ENCODE measurements at places on chromosomes 4 and X.

GRCh38 chr4:99462875-99463464 lies 27.8 kb upstream of the ADH7 start:
- peak; percentile 34 for DNase-seq

GRCh38 chrX:132373610-132374009 lies 115.2 kb downstream of the MBNL3 start:
- DNase-seq: no peak

DNA sequence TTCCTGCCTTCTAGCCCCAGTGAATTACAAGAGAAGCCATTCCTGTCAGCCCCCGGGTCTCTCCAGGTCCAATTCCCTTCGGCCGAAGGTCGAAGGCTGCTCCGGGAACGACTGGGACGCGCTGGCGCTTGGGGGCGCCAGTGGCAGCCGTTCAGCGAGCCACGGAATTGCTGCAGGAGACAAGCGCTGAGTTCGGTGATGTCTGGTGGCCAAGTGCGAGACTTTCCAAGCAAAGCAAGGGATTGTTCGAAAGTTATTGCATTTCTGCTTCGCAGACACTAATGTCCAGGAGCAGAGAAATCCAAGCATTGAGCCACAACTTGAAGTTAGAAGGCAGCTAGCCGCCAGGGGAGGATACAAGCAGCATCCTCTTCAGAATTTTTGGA lies 1.1 kb upstream of the DKK2 start:
- no peak for DNase-seq

- DNase-seq: no peak
These were observed 126.9 kb upstream of the DCLK2 start for GRCh38 chr4:149951152-149951900.

DNA sequence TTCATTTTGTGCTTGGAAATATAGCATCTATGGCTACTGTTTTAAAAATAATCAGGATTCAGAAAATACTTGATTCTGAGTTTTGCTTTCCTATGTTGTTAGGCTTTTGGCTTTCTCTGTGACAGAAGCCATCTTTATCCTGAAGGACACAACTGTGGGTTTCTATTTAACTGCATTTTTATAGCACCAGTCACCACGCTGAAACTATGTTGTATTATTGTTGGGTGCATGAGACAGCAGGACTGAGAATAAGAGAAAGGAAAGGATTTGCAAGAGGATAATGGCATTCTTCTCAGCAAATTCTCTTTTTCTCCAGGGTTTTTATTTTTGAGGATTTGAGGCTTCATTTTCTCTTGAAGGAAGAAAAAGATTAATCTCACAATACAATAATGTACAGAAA lies 10.1 kb upstream of the NEUROG2 start:
- no peak for DNase-seq

GRCh38 chr4:57100979-57101651 lies 9.1 kb downstream of the IGFBP7 start:
- no peak for DNase-seq

DNA sequence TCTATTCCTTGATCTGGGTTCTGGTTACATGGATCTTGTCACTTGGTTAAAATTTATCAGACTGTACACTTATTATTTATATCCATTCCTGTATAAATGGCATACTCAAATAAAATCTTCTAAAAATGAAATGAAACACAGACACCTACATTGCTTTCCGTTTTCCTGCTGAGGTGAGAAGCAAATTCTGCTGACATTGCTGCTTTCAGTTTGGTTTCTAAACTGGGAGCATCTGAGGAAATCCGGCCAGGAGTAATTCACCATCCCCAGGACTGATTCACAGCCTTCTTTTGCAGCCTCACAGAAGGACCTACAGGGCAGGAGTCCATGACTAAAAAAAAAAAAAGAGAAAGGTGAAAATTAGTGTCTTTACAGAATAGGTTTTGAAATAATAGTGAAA lies 93.6 kb downstream of the CORIN start:
- DNase-seq: no peak

GRCh38 chrX:31126205-31126604 lies 54.4 kb upstream of the FTHL17 start:
- peak; percentile 13 for DNase-seq

DNA sequence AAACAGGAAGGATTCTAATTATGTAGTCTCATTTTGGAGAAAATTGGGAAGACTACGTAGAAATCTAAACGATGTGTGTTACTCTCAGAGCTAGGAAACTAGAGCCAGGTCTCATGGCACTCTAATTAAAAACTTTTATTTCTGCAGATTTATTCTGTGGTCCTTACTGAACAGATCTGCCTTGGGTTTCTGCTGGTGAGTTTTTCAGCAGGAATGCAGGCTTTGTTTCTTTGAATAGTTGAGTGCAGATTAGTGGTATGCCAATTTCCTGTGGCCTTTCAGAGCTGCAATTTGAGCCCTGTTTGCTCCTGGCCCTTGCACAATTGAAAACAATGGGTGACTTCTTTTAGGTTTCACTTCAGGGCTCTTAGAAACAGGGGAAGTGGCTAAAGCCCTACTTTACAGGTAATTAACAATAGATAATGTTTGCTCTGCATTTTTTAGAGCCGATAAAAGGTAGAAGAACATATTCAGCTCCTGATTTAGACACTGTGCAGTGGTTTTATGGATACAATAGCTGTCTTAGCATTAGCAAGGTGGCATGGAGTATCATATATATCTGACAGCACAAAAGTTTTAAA lies 21.8 kb downstream of the SPRY1 start:
- DNase-seq: peak; percentile 94

- no peak for DNase-seq
These were observed 1372.3 kb downstream of the STIM2 start for GRCh38 chr4:28232951-28233350.

DNA sequence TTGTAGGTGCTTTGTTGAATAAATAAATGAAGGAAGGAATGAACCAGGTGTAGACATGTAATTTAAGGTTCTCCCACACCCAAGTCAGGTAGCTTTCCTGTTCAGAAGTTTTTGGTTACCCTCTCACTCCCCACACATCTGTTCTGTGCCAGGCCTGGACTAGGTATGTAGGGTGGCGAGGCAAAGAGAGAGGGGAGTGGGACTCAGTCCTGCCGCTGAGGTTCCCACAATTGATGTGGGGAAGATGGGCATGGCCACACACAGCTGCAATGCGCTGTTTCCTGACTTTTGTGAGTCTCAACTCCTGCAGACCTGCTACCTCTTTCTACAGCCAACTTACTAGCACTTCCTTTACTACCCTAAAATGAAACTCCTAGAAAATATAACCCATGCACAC lies 88.9 kb downstream of the RTL5 start:
- DNase-seq: no peak

- no peak for DNase-seq
These were observed 36.3 kb downstream of the ARSD start for GRCh38 chrX:2892816-2893215.

DNA sequence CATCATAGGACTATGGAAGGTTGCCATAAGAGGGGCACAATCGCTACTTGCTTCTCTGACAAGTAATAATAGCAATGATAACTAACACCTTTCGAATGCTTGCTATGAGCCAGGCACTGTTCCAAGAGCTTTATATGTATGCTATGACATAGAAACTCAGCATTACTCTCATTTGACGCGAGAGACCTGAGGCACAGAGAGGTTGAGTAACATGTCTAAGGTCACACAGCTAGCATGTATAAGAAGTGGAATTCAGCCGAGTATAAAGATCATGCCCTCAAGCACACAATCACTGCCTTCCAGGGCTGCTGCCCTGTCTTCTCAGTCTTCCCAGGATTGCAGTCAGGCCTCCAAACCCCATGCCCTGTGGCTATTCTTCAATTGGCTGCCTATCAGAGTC lies 19.5 kb downstream of the PJA1 start:
- DNase-seq: no peak

DNA sequence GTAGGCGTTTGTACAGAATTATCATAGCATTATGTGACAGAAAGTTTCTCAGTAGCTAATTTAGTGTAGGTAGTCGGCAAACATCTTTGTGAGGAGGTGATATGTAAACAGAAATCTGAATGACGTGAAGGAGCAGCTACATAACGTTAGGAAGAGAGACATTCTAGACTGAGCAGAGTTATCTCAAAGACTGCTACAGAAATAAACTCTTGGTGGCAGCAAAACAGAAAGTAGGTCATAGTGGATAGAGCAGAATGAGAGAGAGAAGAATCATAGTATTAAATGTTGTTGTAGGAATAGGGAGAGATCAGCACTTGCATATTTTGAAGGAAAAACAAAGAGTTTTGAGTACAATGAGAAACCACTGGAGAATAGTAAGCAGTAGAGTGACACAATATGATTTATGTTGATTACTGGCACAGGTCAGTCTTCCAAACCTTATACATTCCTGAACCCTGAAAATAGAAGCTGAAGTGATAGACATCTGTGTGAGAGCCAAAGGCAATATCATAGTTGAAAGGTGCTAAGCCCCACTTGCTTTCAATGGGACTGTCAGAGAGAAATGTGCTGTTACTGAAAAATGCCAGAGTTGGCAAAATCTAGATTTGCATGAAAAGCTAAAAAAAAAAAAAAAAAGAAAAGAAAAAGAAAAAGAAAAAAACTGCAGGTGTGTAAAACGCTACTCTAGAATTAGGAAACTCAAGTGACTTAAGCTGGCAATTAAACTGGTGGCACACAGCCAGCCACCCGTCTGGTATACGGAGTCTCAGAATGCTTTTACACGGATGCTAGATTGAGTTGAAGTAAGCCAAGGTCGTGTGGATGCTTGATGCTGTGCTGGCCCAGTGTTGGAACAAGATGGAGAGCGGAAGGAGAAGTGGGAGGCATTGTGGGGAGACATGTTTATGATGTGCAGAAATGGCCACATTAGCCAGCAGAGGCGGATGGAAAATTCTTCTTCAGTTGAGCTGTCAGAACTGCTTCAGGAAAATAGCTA lies 750.2 kb upstream of the HS3ST1 start:
- DNase-seq: no peak

DNA sequence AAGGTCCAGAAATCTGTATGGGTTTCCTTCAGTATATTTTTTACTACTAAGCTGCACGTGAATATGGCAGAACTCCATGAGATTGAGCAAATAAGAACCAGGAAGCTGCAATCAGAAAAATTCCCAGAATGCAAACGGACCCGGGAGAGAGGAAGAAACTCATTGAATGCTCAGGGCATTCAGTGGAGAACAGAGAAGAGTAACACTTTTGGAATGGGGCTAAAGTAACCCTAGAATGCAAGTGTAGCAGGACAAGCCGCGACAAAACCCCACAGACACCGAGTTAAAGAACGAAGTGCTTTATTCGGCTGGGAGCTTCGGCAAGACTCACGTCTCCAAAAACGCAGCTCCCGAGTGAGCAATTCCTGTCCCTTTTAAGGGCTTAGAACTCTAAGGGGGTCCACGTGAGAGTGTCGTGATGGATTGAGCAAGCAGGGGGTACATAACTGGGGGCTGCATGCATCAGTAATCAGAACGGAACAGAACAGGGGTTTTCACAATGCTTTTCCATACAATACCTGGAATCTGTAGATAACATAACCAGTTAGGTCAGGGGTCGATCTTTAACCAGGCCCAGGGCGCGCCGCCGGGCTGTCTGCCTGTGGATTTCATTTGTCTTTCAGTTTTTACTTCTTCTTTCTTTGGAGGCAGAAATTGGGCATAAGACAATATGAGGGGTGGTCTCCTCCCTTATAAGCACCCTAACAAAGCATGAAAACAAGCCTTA lies 56.4 kb downstream of the RAB28 start:
- no peak for DNase-seq

Measured in NCI-H1417 (cell line).